ENCODE measurements at places on chromosomes 12 and 14. TPM values are rescaled to one million over a fixed set of nuclear protein-coding genes. Genes with fewer than 3 reads are reported as not detected.

GRCh38 chr12:119384340-119384739 is 49.8 kb downstream of the CCDC60 start:
- DNase-seq = no peak

DNA sequence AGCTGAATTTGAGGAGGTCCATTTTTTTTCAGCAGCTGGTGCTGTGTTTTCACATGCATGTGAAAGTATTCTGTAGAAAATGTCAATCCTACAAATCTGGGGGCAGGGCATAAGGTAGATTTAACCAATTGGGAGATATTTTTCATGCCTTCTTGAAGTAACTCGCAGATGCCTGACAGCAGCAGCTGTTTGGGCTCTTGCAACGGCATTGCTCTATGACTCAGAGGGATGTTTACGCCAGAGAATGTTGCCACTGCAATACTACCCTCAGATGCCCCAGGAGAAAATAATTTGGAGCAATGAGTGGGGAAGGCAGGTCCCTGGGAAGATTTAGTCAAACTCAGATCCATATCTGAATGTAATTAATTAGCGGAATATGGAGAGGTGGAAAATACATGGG is 42.5 kb upstream of the MYBPC1 start:
- no peak for DNase-seq

DNA sequence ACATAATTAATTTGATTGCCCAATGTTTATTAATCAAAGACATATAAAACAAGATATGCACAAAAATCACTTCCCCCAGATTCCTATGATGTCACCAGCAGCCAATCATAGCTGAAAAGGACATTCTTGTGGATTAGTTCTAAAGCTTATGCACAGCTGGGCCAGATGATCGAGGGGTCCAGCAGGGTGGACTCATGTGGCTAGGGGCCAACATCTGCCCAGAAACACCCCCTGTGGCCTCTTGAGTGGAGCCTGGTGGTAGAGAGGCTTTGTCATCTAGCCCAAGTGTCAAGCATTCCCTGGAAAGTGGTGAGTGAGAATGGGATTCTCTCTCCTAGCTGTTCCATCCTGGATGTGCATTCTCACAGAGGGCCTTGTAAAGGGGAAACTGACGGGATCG is 590.0 kb downstream of the BCL11B start:
- no peak for DNase-seq

Gene ADAMTS20
- total RNA-seq = not detected

Gene TMEM229B
- total RNA-seq = 0.71 TPM

Gene KCNJ8
- total RNA-seq = not detected

Gene STXBP6
- total RNA-seq = 6.4 TPM

Gene HOXC4
- total RNA-seq = 1.4 TPM

Gene MVK
- total RNA-seq = 18.1 TPM

All from SJSA1 (cell line).